ENCODE measurements at places on chromosomes 12 and 14.

DNA sequence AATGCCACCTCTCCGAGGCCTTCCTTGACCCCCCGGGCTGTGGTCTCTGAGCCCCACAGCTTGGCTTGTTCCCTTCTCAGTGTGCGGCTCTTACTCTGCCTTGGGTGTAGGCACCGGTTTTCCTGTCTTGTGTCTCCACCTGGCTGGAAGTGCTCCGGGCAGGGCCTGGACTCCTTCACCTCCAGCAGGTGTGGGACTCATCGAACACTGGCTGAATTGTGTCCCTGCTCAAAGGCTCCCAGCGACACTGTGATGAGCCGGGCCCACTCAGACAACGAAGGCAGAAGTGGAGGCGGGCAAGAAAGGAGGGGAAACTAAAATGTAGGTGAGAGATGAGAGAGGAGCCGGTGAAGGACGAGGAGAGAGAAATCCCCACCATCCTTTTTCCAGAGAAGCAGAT is 18.0 kb downstream of the TMEM63C start:
- no peak for DNase-seq

- DNase-seq, result no peak
Observed at GRCh38 chr12:16285586-16285985, 8.1 kb upstream of the SLC15A5 start.

GRCh38 chr12:101002696-101003419 is 207.2 kb downstream of the SLC5A8 start:
- DNase-seq, result no peak

DNA sequence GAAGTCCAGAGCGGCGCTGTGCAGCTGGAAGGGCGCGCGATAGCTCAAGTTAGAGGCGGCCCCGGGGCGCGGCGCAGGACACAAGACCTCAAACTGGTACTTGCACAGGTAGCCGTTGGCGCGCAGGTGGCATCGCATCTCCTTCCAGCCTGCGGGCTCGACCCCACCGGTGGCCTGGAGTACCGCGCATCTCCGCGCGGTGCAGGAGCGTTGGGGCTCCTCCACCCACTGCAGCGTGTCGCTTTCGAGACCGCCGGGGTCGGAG is 553 bp downstream of the CLEC14A start:
- DNase-seq, result no peak

DNA sequence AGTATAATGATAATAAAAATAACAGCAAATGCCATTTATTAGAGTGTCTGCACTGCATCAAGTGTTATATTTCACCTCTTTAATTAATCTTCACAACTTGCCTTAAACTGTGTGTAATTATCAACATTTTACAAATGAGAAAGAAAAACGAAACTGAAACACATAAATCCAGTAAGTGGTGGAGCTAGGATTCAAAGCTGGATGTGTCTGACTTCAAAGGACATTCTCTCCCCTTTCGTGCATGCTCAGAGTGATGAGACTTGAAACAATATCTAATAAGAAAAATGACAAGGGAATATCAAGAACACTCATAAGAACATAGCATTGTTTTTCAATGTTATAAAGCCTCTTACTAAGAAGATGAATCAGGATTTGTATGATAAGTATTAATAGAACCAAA is 78.8 kb downstream of the DUSP6 start:
- no peak for DNase-seq

DNA sequence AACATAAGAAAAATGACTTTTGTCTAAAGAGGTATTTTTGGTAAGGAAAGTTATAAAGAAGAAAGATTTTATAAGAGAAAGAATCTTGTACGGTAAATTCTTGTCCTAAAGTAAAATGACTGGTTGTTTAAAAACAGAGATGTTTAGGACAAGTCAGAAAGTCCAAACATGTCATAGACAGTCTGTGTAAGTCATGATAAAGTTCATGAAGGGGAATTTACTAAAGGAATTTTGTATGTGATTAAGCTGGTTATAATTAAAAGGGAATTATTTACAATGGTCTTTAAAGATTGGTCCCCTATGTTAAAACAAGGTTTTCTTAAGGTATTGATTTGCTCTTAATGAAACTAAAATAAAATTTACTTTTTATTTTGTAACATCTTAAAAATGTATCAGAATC is 269.4 kb upstream of the CCDC196 start:
- no peak for DNase-seq

- no peak for DNase-seq
Observed at GRCh38 chr14:96309896-96310330, 53.2 kb downstream of the ATG2B start.

- DNase-seq, result no peak
Observed at GRCh38 chr12:101793401-101793800, 37.4 kb downstream of the GNPTAB start.

DNA sequence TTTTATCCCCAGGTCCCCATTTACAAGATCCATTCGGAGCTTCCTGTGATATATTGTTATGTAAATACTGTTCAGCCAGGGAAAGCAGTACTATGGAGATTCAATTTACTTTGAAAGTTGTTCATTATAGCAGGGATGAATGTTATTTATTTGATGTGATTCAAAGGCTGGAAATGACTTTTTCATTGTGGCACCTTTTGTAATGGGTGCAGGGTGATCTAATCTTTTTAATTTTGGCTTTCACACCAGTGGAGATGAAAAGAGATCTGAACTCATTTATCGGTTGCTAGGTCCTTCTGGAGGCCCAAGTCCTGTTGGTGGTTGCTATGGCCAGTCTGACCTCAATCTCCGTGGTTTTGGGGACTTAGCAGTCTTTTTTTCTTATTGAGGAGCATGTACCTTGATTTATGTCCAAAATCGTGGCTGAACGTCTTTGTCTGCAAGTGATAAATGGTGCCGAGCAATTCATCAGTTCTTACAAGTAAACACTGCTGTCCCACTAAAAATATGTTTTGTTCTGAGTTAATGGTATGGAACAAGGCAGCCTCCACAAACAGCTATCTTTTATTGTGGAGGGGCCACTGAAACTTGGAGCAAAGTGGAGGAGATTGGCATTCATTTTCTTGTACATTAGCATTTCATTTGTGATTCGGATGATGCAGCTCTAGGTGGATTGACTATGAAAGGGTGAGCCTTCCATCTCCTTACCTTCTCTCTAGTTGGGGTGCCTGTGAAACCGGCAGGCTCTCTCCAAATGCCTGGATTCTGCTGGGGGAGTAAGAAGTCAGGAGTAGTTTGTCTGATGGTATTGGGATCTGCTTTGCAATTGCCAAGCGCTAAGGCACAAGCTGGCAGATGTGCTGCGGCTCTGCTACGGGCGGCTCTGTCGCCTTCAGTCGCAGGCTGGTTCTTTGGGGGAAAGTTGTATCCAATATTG is 2.0 kb downstream of the RMST start:
- no peak for DNase-seq

DNA sequence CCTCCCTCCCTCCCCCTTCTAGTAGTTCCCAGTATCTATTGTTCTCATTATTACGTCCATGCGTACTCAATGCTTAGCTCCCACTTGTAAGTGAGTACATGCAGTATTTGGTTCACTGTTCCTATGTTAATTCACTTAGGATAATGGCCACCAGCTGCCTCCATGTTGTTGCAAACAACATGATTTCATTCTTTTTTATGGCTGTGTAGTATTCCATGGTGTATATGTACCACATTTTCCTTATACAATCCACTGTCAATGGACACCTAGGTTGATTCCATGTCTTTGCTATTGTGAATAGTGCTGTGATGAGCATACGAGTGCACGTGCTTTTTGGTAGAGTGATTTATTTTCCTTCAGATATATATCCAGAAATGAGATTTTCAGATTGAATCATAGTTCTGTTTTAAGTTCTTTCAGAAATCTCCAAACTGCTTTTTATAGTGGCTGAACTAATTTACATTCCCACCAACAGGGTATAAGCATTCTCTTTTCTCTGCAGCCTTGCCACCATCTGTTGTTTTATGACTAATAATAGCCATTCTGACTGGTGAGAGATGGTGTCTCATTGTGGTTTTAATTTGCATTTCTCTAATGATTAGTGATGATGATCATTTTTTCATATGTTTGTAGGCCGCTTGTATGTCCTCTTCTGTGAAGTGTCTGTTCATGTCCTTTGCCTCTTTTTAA is 17.9 kb upstream of the CLEC7A start:
- no peak for DNase-seq

GRCh38 chr14:30710876-30711275 is 88.8 kb downstream of the SCFD1 start:
- no peak for DNase-seq

GRCh38 chr12:68944296-68945076 is 11.5 kb upstream of the CPM start:
- DNase-seq, result no peak

DNA sequence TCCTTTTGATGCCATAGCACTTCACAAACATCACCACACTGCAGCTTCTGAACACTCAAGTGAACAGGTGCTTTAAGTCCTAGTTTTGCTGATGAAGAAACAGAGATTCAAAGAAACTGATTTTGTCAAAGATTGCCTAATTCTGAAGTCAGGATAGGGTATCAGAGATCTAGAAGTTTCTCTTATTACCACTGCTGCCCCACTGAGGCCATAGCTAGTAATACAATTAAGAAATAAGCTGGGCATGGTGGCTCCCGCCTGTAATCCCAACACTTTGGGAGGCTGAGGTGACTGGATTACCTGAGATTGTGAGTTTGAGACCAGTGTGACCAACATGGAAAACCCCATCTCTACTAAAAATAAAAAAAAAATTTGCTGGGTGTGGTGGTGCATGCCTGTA is 458.3 kb upstream of the SEL1L start:
- DNase-seq, result no peak

DNA sequence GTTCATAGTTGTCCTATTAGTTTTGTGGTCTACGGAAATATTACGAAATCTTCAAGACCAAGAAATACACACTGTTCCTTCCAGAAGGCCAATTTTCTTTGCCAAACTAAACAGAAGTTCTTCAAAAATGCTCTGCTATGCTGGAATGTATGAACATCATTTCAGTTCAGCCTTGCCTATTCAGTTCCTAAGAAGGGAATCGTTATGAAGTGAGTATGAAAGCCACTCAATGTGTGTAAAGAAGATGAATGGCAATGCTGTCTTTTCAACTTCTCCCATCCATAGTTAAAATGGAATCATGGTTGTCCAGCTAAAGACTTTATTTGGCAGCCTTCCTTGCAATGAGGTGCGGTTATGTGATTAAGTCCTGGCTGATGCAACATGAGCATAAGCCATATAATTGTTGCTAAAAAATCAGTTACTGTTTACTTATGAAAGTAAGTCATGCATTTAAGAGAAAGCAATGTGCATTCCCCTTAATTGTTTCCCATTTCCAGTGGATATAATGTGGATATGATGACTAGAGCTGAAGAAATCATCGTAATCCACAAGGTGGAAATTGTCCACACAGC is 73.8 kb upstream of the PTPRR start:
- DNase-seq, result no peak

Data from effector memory CD8-positive, alpha-beta T cell (primary cell).